GM20000 (cell line): ENCODE measurements at places on chromosomes 1 and 21.

DNA sequence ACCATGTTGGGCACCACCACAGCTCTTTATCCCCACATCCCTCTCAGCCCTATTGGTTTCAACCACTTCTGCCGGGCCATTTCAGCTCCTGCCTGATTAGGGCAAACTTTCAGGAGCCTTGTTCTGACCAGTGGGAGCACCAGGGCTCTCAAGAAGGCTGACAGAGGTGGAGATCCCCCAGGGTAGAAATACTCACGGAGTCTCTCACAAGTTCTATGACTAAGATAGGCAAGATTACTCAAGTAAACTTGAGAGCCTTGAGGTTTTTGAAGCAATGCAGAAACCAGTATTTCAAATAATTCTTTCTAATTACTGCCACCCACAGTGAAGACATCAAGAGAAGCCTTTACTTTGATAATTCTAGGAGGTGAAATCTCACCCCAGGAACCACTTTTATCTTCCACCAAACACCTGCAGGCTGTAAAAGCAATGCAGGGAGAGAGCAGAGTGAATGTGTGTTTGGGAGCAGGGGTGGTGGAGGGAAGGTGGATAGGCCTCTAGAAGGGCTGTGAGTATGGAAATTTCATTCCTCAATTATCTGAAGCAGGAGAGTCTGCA, 6.6 kb upstream of the PTCH2 start:
- no peak for DNase-seq

DNA sequence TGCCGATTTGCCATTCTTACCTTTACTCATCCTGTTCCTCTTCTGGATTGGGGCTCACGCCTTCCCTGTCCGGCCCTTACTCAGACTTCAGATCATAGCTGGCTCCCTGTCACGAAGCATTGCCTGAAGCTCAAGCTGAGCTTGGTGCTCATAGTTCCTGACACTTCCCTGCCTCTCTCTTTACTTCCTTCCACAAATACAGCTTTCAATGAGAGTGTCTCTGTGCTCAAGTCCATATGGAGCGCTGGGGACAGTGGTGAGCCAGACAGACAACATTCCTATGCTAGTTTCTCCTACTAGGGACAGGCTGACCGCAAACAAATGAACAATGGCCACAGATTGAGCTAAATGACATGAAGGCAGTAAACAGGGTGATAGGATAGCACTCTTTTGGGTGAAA, 38.1 kb downstream of the HHAT start:
- DNase-seq: no peak

- DNase-seq: no peak
These were observed 112.6 kb downstream of the GRIK1 start for GRCh38 chr21:29827236-29827635.

DNA sequence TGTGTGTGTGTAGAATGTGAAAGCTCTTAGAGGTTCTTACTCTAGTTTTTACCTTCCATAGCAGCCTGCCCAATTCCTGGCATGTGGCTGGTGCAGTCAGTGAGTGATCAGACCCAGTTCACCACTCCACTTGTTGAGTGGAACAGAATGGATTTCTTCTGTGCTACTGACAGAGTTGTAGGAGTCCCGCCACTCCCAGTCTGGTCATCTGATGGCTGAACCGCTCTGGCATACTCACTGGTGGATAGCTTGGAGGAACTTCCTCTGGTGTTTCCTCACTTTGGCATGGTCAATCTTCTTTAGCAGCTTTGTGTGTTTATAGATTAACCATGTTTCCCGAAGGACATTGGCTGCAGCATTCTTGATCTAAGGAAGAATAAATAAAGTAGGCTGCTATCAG, 106.7 kb upstream of the ADAR start:
- no peak for DNase-seq

GRCh38 chr1:76186554-76187170, 112.1 kb downstream of the ST6GALNAC3 start:
- DNase-seq: no peak

DNA sequence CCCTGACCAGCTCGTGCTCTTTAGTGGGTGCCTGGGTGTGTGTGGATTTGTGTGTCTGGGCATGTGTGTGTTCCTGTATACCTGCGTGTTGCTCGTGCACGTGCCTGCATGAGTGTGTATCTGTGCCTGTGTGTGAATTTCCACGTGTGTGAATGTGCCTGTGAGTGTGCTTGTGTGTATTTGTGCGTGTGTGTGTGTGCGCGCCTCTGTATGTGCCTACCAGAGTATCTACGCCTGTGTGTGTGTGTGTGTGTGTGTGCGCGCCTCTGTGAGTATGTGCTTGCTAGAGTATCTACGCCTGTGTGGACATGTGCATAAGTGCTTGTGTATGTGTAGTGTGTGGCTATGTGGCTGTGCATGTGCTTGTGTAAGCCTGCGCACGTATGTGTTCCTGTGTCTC, 691 bp upstream of the SELENBP1 start:
- no peak for DNase-seq

GRCh38 chr1:66711420-66711819, 40.8 kb upstream of the DYNLT5 start:
- DNase-seq: no peak
